ENCODE measurements at places on chromosomes 7 and 10.

DNA sequence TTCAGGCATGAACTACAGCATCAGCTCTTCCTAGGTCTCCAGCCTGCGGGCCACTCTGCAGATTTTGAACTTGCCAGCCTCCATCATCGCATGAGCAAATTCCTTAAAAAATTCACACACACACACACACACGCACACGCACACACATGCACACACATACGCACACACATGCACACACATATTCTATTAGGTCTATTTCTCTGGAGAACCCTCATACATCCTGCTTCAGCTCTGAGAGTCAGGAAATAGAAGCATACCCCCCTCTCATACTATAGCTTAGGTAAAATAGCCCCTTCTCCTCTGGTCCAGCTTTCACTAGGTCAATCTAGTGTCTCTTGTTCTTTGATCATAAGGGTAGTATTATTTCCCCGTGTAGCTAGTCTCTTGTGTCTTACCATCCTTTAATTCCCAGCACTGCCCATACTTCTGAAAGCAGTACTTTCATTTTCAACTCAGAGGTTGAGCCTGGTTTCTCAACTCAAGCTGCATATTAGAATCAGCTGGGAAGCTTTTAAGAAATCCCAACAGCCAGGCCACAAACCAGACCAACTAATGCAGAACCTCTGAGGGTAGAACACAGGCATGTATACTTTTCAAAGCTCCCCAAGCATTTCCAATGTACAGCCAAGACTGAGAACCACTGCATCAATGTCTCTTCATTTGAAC lies 30.9 kb upstream of the ITGB8 start:
- no peak for DNase-seq

GRCh38 chr7:155571581-155572345 lies 25.4 kb upstream of the CNPY1 start:
- DNase-seq: no peak

GRCh38 chr10:89283025-89283935 lies 18.6 kb upstream of the IFIT2 start:
- DNase-seq: no peak

DNA sequence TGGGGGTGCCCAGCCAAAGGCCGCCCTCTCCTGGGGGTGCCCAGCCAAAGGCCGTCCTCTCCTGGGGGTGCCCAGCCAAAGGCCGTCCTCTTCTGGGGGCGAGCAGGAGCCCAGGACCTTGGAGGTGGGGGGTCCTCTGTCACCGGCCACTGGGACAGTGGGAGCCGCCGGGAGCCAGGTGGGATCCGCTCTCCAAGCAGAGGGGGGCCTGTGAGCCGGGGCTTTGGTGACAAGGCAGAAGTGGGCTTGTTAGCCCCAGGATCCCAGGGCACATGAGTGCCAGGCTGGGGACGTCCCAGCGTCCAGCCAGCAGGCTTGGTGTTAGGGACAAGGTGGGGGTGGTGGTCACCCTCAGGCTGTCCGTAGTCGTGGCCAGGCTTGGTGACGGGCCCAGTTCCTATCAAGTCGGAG lies 29.4 kb upstream of the UTF1 start:
- no peak for DNase-seq

GRCh38 chr7:150451833-150452461 lies 1.5 kb downstream of the GIMAP8 start:
- no peak for DNase-seq

GRCh38 chr10:45440511-45441062 lies 66.6 kb downstream of the ALOX5 start:
- no peak for DNase-seq

DNA sequence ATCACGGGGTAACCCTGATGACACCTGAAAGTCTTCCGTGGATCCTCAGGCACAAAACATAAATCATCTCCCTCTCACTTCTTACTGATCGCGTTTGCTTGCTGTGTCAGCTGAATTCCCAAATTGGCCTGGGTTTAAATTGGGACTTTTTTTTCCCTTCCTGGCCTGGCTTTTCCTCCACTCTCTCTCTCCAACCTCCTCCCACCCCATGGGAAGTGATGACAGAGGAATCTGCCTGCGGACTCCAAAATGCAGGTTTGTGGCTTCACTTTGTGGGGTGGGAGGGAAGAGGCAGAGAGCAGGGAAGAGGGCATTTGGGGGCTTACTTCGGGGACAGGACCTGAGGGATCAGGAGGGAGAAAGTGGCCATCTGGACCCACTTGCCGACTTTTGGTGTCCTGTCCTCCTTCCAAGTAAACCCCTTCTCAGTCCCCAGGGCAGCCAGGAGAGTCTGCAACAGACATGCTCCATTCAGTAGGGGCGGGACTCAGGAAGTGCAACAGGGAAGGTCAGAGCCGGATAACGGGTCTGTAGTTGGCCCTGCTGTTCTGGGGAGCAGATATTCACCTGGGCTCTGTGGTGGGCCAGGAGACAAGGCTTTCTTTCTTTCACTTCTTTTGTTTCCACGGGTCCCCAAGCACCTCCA lies 172.7 kb downstream of the PLXNA4 start:
- DNase-seq: no peak

GRCh38 chr7:101923602-101923985 lies 106.2 kb downstream of the CUX1 start:
- no peak for DNase-seq

DNA sequence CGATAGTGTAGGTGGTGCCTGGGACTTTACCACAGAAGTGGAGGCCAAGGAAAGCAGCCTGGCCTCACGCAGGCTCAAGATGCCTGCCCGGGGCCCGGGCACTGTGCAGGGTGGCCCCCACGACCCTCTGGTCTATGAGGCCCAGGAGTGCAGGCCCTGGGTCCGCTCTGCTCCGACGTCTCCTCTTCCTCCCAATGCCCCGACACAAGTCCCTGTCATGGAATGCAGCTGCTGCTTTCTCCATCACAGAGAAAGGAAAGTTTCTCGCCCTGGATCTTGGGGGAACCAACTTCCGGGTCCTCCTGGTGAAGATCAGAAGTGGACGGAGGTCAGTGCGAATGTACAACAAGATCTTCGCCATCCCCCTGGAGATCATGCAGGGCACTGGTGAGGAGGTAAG lies 28.3 kb upstream of the HK1 start:
- DNase-seq: no peak

- no peak for DNase-seq
Measured at GRCh38 chr10:101560298-101561067, 27.6 kb downstream of the POLL start.

- DNase-seq: no peak
Measured at GRCh38 chr7:7427363-7427762, 108.3 kb downstream of the COL28A1 start.

GRCh38 chr10:85137253-85137652 lies 808.9 kb downstream of the CCSER2 start:
- DNase-seq: no peak

- DNase-seq: no peak
Measured at GRCh38 chr10:43890124-43890523, 241.4 kb upstream of the ZNF32 start.

GRCh38 chr10:14564268-14564744 lies 210.4 kb downstream of the FAM107B start:
- no peak for DNase-seq

GRCh38 chr7:101137651-101138212 lies 10.8 kb downstream of the SERPINE1 start:
- DNase-seq: no peak

DNA sequence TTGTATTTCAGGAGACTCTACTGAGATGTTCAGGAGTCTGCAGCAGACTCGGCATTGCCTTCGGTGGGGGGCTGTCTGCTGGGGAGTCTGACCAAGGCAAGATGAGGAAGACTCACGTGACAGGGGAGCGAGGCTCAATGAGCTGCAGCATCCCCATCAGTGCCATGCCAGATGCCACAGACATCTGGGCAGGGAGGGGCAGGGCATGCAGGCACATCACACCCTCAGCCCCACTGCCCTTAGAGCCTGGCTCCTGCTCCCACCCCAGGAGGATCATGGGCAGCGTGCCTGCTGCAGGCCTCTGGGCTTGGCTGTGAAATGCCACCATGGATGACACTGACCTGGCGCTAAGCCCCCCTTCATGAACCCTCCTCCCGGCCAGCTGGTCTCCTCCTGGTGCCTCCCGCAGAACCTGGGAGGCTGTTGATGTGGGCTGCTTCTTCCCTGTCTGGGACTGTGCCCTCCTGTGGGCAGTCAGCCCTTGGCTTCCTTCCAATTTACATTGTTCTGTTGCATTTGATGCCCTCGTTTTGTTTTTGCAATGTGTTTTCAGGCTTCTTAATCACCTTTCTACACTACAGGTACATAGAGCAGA lies 235.0 kb downstream of the PAXIP1 start:
- no peak for DNase-seq

GRCh38 chr10:110495731-110496552 lies 1.8 kb upstream of the DUSP5 start:
- peak; percentile 5 for DNase-seq

DNA sequence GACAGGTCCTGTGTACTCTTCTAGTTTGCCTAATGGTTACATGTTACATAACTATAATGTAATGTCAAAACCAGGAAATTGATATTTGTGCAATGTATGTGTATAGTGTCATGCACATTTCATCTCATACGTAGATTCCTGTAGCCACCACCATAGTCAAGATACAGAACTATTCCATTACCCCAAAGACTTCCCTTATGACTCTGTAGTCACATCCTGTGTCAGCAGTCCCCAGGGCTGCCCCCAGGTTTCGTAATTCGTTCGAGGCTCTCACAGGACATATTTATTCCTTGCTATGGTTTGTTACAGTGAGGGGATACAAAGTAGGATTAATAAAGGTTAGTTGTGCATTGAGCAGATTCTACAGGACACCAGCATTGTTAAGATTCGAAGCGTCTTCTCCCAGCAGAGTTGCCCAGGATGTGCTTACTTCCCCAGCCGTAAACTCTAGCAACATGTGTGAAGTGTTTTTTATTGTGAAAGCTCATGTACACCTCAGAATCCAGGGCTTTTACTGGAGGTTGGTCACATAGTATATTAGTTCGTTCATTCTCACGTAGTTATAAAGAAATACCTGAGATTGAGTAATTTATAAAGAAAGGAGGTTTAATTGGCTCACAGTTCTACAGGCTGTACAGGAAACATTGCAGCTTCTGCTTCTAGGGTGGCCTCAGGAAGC lies 18.6 kb downstream of the RABGEF1 start:
- no peak for DNase-seq

- DNase-seq: no peak
Measured at GRCh38 chr7:99128076-99128950, 15.6 kb downstream of the SMURF1 start.

DNA sequence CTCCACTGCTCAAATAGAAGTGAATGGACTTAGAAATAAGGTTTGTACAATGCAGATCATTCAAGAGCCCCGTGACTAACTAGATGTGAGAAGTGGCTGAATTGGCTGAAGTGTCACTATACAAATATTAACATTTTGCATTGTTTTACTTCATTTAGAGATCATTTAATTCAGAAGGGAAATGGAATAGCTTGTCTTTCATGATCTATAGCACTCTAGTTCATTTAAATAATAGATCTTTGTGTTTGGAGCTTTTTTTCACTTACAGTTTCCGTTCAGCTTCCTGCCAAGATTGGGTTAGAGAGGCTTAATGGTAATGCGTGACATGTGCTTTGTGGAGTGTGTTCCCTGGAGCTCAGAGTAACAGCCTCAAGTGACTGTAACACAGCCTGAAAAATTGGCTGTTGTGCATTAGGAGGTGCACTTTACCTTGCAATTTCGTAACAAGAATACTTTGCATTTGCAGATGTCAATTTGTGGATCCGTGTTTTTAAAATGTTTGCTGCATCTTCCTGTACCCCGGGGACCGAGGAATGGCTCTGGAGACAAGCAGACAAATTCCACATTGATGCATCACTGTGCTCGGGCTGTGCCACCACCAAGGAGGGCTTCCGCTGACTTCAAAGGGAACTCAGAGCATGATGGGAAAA lies 170.3 kb downstream of the NRP1 start:
- DNase-seq: no peak

DNA sequence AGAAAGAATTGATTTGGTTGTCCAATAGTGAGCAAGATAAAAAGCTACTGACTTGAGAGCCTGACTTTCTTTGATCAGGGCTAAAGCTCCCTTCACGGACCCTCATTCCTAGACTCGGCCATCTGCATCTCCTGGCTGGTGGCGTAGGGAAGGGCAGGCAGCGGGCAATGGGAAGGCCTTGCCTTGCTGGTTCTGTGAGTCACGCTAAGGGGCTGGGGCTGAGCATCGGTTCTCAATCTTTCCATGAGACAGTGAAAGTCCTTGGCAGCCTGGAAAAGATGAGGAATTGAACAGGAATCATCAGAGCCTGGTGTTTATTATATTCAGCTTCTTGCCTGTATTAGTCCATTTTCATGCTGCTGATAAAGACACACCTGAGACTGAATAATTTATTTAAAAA lies 475.3 kb downstream of the PLXNA4 start:
- no peak for DNase-seq

- DNase-seq: no peak
Measured at GRCh38 chr7:43735802-43736603, 6.7 kb upstream of the COA1 start.

DNA sequence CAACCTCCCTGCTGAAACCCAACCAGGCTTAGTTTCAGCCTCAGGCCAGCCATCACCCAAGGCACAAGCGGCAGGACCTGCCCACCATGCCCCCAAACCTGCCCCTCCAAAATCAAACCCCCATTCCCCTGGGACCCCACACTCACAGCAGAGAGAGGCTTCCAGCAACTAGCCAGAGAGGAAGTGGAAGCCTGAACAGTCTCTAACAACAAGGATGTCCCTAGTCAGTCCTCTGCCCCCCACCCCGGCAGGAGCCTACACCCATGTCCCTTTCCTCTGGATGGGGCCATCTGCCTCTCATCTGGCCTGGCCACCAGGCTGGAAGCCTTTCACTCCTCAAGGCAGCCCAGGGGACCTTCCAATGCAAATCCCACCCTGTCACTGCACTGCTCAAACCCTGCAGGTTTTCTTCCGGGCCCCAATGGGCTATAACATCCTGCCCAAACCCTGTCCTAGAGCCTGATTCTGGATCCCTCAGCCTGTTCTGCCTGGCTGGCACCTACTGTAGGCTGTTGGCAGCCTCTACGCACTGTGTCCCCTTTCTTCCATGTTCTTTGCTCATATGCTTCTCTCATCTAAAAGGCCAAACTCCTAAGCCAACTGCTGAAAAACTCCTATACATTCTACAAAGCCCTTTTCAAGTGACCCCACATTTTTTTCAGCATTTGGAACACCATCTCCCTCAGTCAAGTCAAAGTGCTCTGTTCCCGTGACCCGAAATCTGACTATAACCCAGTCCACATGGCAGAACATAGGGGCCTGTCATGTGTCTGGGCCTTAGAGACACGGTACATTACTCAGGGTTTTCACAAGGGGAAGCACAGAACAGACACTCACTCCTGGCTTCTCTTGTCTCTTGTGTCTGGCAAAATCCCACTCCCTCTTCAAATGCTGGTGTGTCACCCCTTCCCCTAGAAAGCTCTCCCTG lies 253.3 kb downstream of the TNS3 start:
- no peak for DNase-seq

- no peak for DNase-seq
Measured at GRCh38 chr7:12690041-12690878, 2.8 kb downstream of the ARL4A start.

Measured in activated naive CD4-positive, alpha-beta T cell (primary cell).